ENCODE measurements at places on chromosomes 5 and 9.

DNA sequence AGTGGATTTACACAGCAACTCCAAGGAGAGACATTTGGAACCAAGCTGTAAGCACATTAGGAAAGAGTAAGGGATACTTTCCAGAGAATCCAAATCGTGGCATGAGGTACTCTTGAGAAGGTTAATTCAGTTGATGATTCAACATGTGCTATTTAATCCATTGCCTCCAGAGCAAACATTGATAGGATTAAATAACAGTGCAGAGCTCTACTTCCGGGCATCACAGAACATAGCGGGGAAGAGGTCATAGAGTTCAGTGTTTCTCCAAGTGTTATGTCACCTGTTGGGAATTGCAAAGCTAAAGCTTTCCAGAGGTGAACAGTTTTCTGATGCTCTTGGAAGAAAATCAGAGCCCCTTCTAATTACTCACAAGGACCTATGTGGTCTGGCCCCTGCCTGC lies 127.5 kb downstream of the PPP2R2B start:
- DNase-seq, result no peak

DNA sequence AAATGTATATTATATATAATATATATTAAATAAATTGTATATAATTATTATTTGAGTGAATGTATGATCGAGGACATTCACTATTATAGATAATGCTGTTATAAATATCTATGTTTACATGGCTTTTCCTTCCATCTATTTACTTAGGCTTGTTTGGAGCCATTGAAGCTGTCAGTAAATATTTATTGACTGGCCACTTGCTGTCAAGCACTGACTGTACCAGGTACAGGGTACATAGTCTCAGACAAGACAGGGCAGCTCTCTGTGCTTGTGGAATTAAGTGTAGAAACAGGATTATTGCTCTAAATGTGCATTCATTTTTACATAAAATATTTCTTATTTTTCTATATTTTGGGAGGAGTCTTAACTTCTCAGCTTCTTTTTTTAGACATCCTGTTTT lies 16.4 kb downstream of the FAXDC2 start:
- no peak for DNase-seq

DNA sequence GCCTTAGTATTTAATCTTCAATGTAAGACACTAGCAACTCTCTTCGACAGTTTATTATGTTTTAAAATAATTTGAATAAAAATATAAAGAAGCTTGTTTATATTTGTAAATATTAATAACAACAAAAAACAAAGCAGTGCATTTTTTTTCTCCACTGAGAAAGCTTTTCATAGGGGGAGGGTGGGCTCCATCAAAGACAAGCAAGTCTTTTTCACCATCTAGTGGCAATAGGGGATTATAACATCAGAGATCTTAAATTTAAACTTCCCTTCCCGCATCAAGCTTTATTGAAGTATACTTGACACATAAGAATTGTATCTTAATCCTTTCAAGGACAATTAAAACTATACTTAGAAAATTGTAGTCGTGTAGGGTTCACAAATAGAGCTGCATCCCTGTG lies 9.3 kb upstream of the OR13F1 start:
- no peak for DNase-seq

DNA sequence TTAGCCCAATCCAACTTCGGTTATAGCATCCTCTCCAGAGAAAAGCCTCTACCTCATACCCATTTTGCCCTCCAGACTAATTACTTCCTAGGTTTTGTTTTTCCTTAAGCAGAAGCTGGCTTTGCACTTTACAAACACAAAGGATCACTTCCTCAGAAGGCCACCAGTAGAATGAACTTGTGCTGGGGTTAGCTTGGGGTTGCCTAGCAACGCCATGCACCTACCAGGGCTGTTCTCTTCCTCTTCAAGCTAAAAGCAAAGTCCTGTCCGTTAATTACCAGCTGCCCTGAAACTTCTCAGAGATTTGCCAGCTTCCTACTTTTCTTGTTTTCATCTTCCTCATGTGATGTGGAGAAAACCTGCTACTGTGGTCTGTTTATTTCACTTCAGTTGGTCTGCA lies 132.0 kb upstream of the WWC1 start:
- no peak for DNase-seq

- no peak for DNase-seq
These were observed 480 bp upstream of the CCDC69 start for GRCh38 chr5:151224372-151224771.

- DNase-seq, result no peak
These were observed 8.0 kb downstream of the PDLIM4 start for GRCh38 chr5:132265336-132266030.

- no peak for DNase-seq
These were observed 746.6 kb downstream of the TAF11L14 start for GRCh38 chr5:18380729-18381362.

DNA sequence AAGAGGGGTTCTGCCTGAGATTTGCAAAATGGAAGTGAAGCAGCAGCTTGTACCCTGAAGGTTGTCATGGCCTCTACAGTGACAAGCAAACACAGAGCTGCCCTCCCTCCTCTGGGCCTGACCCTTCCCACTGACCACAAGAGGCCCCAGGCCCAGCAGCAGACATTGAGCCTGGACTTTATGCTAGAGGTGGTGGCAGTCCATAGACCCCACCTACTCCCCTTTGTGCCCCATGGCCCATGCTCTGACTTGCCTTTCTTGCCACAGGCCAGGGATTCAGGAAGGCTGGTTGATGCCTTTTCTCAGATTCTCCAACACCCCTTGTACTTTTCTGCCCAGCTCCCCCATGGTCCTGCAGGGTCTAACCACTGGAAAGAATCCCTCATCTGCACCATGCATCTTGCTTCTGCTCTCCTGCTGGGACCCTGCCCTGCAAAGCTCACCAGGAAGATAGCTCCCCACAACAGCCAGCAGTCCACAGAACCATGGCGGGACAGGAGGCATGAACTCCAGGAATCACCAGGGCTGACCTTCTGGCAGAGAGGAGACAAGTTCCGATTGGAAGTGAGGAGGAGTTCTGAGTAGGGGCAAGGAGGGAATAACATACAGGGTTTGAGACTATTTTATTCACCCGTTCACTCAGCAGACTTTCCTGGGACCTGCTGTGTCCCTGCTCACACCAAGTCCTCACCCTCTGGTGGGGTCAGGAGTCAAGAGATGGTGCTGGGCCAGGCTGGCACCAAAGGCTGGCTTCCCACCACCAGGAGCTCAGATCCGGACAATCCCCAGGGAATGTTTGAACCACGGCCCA lies 263.8 kb downstream of the SYK start:
- DNase-seq, result no peak
